Stomach (tissue), 19 donors: ENCODE measurements at places on chromosomes 7 and 10. TPM values are rescaled to one million over a fixed set of nuclear protein-coding genes. Genes with fewer than 3 reads are reported as not detected.

The NPY gene
- polyA plus RNA-seq: 19.2 TPM

The CUX1 gene
- polyA plus RNA-seq: 39.6 TPM

The ZNF117 gene
- polyA plus RNA-seq: 1.2 TPM

The TAS2R38 gene
- not detected for polyA plus RNA-seq

The POM121L12 gene
- not detected for polyA plus RNA-seq

The CACNB2 gene
- 4.7 TPM for polyA plus RNA-seq

The KCNH2 gene
- 13.4 TPM for polyA plus RNA-seq

The PRRT4 gene
- 1.2 TPM for polyA plus RNA-seq

The STEAP2 gene
- 2.0 TPM for polyA plus RNA-seq

The LHPP gene
- 14.6 TPM for polyA plus RNA-seq

The VWDE gene
- polyA plus RNA-seq: not detected

The C10orf105 gene
- polyA plus RNA-seq: not detected

The OPTN gene
- 38.4 TPM for polyA plus RNA-seq

The NIPSNAP2 gene
- 35.6 TPM for polyA plus RNA-seq

The OR2A7 gene
- polyA plus RNA-seq: 0.44 TPM

The COL26A1 gene
- polyA plus RNA-seq: 0.31 TPM

The EVX1 gene
- polyA plus RNA-seq: not detected

The CAV2 gene
- 15.7 TPM for polyA plus RNA-seq

The GIMAP1 gene
- 2.4 TPM for polyA plus RNA-seq

The PHKG1 gene
- not detected for polyA plus RNA-seq

The EFCAB10 gene
- polyA plus RNA-seq: not detected

The GHRHR gene
- not detected for polyA plus RNA-seq

The CRHR2 gene
- polyA plus RNA-seq: not detected
